ENCODE measurements at places on chromosomes 12 and 14. TPM values are rescaled to one million over a fixed set of nuclear protein-coding genes. Genes with fewer than 3 reads are reported as not detected.

Gene IFNG
- total RNA-seq: not detected

Gene CACNA1C
- 2.8 TPM for total RNA-seq

GRCh38 chr12:6903722-6904121 lies 900 bp upstream of the LRRC23 start:
- no peak for DNase-seq

GRCh38 chr12:39830171-39830570 lies 210.6 kb upstream of the ABCD2 start:
- DNase-seq: no peak

GRCh38 chr14:38959021-38959420 lies 144.0 kb downstream of the SEC23A start:
- no peak for DNase-seq

- DNase-seq: no peak
Measured at GRCh38 chr14:86625637-86626036, 1095.7 kb downstream of the FLRT2 start.

All from G401 (cell line).